Umbilical cord (tissue), 2 donors: ENCODE measurements at places on chromosomes 7 and 10.

DNA sequence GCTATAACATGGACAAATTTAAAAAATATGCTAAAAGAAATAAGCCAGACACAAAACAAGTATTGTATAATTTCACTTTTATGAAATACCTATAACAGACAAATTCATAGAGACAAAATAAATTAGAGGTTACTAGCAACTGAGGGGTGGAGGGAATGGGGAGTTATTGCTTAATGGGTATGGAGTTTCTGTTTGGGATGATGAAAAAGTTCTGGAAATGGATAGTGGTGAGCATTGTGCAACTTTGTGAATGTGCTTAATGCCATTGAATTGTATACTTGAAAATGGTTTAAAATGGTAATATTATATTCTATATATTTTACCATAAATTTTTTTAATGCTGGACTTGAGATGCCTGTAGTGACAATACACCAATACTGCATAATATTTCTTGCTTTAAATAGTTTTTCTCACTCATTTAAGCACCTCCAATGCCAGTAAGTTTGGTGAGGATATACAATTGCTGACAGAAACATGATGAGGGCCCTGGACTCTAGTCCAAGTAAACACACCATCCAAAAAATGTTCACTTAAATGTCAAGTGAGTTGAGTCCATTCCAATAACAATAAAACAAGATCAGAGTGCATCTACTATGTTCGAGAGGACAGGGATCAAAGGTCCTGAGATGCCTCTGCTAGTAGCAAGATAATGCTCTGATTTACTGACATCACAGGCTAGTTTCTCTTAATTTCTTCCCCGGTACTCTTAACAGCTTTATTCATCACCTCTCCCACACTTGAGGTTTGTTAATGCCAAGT lies 71.9 kb downstream of the NT5C2 start:
- DNase-seq = no peak

- no peak for DNase-seq
These were observed 75.0 kb upstream of the TES start for GRCh38 chr7:116135306-116135705.

- DNase-seq = no peak
These were observed 252.0 kb downstream of the ADARB2 start for GRCh38 chr10:1485357-1485756.

- peak; percentile 14 for DNase-seq
These were observed 5.7 kb upstream of the AP5Z1 start for GRCh38 chr7:4769761-4770160.

DNA sequence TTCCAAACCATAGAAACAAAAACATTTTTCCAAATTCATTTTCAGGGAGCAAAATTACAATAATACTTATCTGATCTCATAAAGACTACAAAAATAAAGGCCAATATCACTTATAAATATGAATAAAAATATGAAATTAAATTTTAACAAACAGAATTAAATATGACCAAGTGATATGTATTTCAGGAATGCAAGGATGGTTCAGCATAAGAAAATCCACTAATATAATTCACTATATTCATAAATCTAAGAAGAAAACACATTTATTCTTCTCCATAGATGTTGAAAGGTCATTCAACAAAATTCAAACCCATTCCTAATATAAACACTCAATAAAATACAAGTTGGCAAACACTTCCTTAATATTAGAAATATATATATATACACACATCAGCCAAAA lies 115.2 kb upstream of the TMEM168 start:
- no peak for DNase-seq

DNA sequence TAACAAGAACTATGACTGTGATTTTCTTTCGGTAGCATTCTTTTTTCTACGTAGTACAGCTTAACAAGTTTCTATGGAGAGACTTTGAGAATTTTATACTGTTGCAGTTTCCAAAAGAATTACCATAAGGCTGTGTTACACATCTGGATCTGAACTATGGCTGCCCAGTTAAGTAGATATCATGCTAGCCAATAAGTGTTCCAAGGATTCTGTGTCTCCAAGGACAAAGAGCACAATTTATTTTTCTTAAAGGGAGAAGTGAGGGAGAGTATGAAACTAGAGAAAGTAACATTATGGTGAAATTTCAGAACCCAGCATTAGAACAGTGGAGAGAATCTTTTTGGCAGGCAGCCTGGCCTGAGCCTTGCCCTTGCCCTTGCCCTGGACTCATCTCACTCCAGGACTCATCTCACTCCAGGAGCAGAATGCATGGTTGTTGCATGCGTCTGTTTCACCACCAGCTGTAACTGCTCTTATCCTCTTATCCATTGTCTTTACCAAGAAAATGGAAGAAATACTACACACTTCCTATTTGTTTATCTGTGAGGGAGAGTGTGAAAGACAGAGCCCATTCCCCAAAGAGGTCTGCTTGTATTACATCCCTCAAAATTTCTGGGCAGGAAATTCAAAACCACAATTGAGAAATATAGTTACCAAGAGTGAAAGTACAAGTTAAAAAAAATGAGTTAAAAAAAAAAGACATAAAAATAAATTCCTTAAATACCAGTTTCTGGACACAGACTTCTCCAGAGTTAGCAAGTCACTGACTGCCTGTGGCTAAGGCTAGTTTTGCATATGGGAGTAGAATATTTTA lies 1067.5 kb downstream of the NRG3 start:
- peak; percentile 66 for DNase-seq

GRCh38 chr10:9009505-9009904 lies 955.0 kb downstream of the GATA3 start:
- DNase-seq = no peak

DNA sequence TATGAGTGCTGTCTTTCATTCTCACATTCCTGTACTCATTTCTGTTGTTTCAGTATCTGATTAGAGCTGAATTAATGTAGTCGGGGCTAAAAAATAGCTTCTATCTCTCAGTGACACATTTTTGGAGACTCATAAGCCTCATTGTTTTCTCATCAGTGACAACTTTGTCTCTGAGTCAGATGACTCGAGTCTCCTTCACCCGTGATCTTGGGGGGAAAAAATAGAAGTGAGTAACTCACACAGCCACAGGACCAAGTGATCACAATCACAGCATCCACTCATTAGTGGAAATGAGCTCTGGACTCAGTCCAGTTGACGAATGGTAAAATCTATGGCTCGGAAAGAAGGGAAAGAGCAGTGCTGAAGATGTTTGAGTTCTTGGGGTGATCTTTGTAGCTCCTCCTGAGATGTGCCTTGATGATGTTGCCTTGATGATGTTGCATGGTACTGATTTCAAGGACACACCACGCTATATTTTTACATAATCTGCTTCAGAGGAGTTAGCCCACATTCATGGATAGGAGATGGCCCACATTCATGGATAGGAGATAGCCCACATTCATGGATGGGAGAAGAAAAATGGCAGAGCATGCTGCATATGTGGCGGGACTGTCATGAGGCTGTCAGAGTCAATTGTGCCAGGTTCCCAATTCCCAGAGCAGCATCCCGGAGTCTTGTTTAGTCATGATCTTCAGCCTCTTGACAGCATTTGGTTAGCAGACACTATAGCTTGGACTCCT lies 214.7 kb downstream of the CELF2 start:
- no peak for DNase-seq

GRCh38 chr7:115662120-115662519 lies 368.4 kb downstream of the TFEC start:
- no peak for DNase-seq

- no peak for DNase-seq
These were observed 5.3 kb upstream of the ALDH18A1 start for GRCh38 chr10:95661818-95662217.

- no peak for DNase-seq
These were observed 501.7 kb upstream of the SORCS1 start for GRCh38 chr10:107666214-107666613.
